ENCODE measurements at places on chromosomes 6 and 20. TPM values are rescaled to one million over a fixed set of nuclear protein-coding genes. Genes with fewer than 3 reads are reported as not detected.

- DNase-seq: no peak
Observed at GRCh38 chr6:108251252-108251651, 9.6 kb downstream of the SNX3 start.

DNA sequence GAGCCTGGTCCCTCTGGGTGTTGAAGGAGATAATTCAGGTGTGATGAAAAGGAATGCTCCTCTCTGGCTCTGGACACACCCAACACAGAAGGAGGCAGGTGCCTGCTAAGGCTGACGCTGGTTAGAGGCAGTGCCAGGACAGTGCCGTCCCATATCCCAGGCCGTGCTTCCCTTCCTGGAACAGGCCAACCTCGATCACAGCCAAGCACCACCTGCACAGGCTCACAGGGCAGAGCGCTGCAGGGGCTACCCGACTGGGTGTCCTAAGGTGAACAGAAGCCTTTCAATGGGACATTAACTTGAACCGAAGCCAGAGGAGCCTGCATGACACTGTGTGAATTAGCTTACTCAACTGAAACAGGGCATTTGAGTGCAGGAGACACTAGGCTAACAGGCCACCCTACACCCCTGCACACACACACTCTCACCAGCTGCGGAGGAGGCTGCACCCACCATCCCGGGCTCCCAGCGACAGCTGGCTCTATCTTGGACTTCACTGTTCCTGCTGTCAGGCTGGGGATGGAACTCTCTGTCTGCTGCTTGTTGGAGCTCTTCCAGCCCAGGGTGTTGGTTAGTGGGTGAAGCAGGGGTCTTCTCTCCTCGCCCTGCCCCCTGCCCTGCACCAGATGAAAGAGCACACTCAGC is 347.2 kb downstream of the TAF4 start:
- no peak for DNase-seq

The CRISP3 gene
- total RNA-seq: not detected

GRCh38 chr6:36025932-36026327 is 1.5 kb upstream of the SLC26A8 start:
- DNase-seq: no peak

DNA sequence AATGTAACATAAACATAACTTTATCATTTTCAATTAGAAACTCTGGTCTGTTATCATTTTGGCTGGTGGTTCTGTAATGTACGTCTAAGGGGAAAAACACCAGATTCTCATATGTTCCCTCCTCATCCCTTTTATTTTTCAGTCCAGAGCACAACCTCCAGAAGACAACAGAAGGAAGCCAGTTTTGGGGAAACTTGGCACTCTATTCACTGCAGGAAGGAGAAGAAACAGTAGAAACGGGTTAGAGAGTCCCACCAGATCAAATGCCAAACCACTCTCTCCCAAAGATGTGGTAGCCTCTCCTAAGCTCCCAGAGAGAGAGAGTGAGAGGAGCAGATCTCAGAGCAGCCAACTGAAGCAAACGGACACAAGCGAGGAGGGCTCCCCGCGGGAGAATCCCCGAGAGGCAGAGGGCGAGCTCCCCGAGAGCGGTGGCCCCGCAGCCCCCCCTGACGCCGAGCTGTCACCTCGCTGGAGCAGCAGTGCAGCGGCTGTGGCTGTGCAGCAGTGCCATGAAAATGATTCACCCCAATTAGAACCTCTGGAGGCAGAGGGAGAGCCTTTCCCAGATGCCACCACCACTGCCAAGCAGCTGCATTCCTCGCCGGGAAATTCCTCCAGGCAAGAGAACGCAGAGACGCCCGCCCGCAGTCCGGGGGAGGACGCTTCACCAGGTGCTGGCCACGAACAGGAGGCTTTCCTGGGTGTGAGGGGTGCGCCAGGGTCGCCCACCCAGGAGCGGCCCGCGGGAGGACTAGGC is 117.8 kb downstream of the RTN4IP1 start:
- no peak for DNase-seq

GRCh38 chr20:13458860-13459451 is 179.8 kb downstream of the TASP1 start:
- DNase-seq: no peak

GRCh38 chr6:24780206-24780605 is 5.5 kb downstream of the GMNN start:
- no peak for DNase-seq

The ZSCAN12 gene
- 1.8 TPM for total RNA-seq

The ABCF1 gene
- 38.8 TPM for total RNA-seq

The SLC22A16 gene
- not detected for total RNA-seq

- no peak for DNase-seq
Observed at GRCh38 chr6:11682561-11682975, 96.0 kb downstream of the ADTRP start.

- DNase-seq: no peak
Observed at GRCh38 chr6:39776581-39776980, 15.6 kb upstream of the DAAM2 start.

The ARMC12 gene
- total RNA-seq: not detected

The TRIM15 gene
- total RNA-seq: not detected

DNA sequence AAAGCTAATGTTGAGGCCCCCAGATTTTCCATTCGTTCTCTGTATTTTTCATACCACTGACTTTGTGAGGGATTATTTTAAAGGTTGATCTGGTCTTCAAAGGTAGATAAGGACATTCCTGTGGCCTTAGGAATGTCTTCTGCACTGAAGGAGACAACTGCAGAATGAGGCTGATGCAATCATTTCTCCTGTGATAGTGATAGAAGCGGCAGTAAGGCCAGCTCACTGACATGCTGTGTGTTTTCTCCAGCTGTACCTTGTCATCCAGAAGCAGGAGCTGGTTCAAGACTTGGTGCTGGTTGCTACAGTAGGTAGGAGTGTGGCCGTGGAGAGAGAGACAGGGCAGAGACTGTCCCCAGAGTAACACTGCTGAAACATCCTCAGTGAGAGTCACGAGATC is 53.8 kb downstream of the DCBLD1 start:
- DNase-seq: no peak

The CD40 gene
- total RNA-seq: 6.8 TPM

The CFAP61 gene
- total RNA-seq: 54.8 TPM

DNA sequence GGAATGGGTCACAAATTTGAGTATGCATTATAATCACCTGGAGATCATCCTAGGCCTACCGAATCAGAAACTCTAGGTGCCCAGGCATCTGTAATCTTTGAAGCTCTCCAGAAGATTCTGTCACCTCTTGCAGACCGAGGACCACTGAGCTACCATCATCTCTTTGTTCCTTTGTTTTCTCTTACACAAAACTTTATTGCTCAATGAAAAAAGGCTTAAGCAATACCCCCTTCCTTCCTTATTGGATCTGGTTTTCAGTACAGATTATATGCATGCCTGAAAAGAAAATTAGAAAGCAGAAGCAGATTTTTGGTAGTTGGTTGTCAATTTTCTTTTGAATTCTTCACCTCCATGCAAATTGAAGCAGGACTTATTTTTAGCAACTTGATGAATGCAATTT is 31.3 kb downstream of the STX11 start:
- DNase-seq: no peak

DNA sequence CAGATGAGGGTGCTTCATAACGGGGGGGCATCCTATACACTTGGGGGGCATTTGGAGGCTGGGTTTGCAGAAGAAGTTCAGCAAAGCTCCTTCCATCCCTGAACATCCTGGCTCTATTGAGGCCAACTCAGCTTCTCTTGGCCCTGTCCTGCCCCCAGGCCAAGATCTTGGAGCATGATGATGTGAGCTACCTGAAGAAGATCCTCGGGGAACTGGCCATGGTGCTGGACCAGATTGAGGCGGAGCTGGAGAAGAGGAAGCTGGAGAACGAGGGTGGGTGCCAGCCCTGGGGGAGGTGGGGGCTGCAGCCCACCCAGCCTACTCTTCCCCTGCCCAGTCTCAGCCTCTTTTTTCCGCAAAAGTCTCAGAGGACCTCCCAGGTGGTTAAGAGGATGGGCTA is 17.2 kb downstream of the GDAP1L1 start:
- no peak for DNase-seq

GRCh38 chr6:30743099-30744053 is 889 bp upstream of the FLOT1 start:
- DNase-seq: no peak

The GPLD1 gene
- total RNA-seq: 0.71 TPM

DNA sequence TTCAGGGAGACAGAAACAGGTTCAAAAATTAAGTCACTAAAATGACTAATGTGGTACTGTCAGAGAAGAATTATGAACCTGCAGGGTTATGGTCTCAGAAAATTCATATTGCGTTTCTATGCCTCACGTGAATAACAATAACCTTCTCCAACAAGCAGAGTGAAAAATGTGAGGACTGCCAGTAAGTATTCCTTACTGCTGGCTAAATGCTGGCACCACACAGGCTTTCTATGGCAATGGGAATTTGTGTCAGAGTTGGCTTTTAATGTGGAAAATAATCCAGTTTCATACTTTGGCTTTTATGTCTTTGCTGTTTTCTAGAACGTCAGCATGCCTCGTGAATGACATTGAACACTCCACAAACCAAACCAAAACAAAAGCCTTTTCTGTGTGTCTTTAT is 656.0 kb downstream of the KIF16B start:
- DNase-seq: no peak

DNA sequence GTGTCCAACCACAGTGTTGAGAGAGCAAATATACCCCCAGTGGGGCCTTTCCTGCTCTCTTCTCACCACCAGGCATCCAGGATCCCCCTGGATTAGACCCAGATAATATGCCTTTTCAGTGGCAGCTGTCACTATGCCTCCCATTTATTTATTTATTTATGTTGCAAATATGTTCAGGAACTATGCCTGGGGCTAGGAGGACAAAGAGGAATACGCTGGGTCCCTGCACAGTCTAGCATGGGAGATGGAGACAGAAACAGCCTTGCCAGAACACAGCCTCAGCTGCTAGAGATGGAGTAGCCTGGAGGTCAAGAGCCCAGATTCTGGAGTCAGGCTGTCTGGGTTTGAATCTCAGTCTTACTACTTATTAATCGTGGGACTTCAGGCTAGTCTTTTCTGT is 74.6 kb upstream of the LRFN2 start:
- no peak for DNase-seq

The CDK5RAP1 gene
- 19.9 TPM for total RNA-seq

DNA sequence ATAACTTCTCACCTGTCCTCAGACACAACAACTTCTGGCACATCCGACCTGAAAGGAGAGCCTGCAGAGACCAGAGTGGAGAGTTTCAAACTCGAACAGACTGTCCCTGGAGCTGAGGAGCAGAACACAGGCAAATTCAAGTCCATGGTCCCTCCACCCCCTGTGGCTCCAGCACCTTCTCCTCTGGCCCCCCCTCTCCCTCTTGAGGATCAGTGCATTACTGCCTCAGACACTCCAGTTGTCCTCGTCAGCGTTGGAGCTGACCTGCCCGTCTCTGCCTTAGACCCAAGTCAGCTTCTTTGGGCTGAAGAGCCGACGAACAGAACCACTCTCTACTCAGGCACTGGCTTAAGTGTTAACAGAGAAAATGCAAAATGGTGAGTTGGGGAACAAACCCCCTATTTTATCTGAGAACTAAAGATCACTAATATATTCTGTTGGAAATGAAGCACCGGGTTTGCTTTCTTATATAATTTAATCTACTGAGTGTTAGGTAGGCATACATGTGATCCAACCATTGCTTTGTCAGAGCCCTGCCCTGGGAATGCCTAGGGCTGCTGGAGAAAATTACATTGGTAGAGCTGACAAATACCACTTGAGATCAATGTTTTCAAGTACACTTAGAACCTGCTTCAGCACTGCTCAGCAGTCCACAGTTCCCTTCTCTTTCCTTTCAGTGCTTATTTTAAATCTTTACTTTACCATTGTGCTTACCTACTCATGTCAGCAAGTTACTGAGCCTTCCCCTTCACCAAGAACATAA is 77.5 kb upstream of the LTV1 start:
- DNase-seq: no peak

GRCh38 chr6:106309766-106310373 is 15.7 kb downstream of the ATG5 start:
- no peak for DNase-seq

The HLA-DPA1 gene
- 28.8 TPM for total RNA-seq

GRCh38 chr6:45001663-45002062 is 326.5 kb upstream of the RUNX2 start:
- no peak for DNase-seq

The TRIM10 gene
- total RNA-seq: not detected

DNA sequence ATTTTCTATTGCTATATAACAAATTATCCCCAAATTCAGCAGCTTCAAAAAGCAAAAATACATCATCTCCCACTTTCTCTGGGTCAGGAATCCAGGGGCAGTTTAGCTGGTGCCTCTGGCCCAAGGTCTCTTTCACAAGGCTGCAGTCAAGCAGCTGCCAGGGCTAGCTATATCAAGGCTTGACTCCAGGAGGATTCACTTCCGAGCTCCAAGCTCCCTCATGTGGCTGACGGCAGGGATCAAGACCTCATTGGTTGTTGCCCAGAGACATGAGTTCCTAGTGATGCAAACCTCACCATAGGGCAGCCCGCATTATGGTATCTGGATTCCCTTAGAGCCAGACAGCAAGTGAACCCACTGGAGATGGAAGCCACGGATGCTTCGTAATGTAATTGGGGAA is 1.3 kb upstream of the VNN1 start:
- DNase-seq: no peak

The PRRT1 gene
- 1.0 TPM for total RNA-seq
